Cortex of kidney (tissue), 1 donor: ENCODE measurements at places on chromosomes 5 and 9.

GRCh38 chr5:80189201-80189600, 66.6 kb downstream of the SERINC5 start:
- DNase-seq = no peak

GRCh38 chr5:143222287-143223231, 180.9 kb downstream of the NR3C1 start:
- DNase-seq = no peak

GRCh38 chr5:176817841-176818377, 7.5 kb downstream of the UNC5A start:
- no peak for DNase-seq

DNA sequence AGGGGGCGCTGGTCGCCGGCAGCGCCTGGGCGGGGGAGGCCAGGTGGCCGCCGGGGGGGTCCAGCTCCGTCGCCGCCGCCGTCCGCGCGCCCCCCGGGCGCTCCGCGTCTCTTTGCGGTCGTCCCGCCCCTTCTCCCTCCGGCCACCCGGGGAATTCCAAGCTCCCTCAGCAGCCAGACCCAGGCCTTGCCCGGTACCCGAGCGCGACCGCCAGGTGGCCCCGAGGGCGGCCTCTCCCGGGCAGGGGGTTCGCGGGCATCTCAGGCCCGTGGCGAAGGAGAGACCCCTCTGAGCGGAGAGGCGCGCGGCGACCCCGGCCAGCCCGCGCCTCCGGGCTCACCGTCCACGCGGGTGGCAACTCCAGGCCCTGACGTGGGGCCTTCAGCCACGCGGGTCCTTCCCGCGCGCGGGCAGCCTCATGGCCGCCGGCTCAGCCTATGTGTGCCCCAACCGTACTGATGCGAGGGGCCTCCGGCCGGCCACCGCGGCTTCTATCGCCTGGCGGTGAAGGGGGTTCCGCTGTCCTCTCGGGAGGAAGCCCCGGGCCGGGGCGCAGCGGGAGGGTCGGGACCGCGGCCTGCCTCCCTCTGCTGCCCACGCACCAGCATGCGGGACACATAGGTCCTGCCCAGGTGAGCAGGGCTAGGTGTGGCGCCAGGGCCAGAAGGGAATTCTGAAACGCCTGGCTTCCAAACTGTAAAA, 529 bp upstream of the NRARP start:
- DNase-seq = no peak

DNA sequence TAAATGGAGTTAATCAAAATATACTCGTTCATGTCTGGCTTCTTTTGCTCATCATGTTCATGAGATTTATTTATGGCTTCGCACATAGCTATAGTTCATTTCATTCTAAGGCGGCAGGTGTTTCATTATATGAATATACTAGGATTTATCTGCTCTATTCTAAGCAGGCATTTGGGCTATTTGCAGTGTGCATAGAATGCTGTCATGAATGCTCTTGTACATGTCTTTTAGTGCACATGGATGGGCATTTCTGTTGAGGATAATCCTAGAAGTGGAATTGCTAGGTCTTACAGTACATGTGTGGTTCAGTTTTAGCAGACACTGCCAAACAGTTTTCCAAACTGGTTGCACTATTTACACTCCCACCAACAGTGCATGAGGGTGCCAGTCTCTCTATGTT, 285.3 kb upstream of the ADRA1B start:
- DNase-seq = no peak

GRCh38 chr5:170353961-170354360, 35.2 kb downstream of the KCNMB1 start:
- DNase-seq = no peak
